ENCODE measurements at places on chromosomes 2 and 18.

DNA sequence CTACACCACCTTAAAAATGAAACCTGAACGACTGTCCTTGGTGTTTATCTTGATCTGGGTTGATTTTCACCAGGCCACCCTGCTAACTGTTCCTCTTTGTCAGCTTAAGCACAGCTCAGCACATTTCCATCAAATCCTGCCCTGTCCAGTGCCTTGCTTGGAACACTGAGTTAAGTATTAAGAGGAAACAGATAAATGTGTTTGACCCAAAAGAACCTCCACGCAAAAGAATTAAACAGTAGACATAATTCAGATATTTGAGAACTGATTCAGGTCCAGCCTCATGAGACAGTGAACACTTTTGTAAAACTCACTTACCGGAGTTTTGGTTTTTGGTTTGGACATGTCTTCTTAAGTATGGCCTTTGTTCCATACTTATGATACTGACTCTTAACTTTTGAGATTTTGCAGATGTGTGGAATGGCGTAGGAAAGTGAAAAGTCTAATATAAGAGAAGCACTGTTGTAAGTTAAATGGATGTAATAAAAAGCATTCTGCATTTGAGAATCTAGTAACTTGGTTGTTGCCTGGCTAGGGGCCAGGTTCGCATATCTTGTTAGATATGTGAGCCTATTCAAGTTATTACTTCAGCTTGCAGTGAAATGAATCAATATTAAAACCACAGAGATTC lies 88.9 kb upstream of the SERPINE2 start:
- DNase-seq: peak; percentile 49

GRCh38 chr18:74869904-74870863 lies 272.5 kb downstream of the ZNF407 start:
- peak; percentile 43 for DNase-seq

DNA sequence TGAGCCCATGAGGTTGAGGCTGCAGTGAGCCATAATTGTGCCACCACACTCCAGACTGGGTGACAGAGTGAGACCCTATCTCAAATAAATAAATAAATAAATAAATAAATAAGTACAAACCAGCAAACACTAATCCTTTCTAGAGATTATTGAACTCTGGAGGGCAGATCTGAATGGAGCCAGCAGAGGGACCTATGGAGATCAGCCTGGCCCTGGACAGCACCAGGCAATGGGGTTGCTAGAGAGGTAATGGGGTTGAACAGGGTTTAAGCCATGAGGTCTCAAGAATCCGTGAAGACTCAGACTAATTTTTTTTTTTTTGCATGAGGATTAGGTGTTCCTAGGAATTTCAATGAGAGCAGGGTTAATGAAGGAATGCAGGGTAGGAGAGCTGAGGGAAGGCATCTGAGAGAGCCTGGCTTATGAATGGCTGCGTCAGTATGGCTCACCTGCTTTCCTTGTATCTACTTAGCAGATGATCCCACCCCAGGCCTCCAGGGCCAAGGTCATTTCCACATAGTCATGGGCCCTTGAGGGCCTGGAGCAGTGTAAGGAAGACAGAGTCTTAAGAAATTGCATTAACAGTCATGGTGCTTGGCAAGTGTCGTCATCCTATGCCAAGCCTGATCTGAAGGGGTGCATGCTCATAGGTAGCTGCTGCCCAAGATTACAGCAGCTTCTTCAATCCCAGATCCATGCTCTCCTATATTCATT lies 34.6 kb upstream of the IL37 start:
- no peak for DNase-seq

GRCh38 chr2:240288087-240288521 lies 147.4 kb upstream of the GPC1 start:
- no peak for DNase-seq

- DNase-seq: no peak
Observed at GRCh38 chr2:88198308-88198707, 28.2 kb downstream of the THNSL2 start.

- DNase-seq: no peak
Observed at GRCh38 chr18:43486462-43486861, 209.2 kb upstream of the SYT4 start.

GRCh38 chr2:150400849-150401248 lies 86.6 kb downstream of the RND3 start:
- no peak for DNase-seq

GRCh38 chr2:165010556-165010955 lies 55.2 kb upstream of the SLC38A11 start:
- DNase-seq: no peak

DNA sequence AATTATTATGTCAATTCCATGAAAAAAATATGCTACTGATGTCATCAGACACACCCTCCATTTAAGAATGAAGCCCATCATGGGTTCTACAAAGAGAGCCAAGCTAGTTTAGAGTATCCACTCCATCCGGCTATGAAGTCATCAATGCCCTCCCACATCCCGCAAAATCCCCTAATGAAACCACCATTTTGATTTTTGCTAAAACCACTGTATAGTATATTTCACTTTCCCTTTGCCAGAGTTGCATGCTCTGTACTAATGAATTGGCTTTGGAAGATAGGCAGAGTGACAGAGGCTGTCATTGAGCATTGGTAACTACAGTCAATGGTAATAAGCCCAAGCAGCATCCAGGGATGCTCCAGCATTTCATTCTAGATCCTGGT lies 118.6 kb downstream of the ANKRD44 start:
- no peak for DNase-seq

- DNase-seq: peak; percentile 72
Observed at GRCh38 chr2:205580212-205580987, 101.9 kb upstream of the NRP2 start.

DNA sequence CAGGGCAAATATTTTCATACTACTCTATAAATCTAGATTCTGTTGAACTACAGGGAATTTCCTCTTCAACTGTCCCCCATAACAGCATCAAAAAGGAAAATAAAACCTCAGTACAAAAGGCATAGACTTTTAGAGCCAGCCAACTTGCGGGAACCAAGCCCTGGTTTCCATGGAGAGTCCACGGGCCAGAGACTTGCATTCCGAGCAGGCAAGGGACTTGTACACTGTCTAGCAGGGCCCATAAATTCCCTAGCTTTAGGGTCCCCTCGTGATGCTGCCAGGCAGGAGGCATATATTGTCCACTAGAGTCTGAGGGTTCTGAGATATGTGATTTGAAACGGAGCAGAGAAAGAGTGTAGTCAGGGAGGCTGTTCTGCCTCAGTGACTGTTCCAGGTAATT lies 153.1 kb upstream of the SLC14A2 start:
- DNase-seq: no peak

GRCh38 chr2:219225350-219225749 lies 4.1 kb downstream of the ATG9A start:
- DNase-seq: no peak

- DNase-seq: no peak
Observed at GRCh38 chr2:181517685-181518301, 60.6 kb downstream of the ITGA4 start.

DNA sequence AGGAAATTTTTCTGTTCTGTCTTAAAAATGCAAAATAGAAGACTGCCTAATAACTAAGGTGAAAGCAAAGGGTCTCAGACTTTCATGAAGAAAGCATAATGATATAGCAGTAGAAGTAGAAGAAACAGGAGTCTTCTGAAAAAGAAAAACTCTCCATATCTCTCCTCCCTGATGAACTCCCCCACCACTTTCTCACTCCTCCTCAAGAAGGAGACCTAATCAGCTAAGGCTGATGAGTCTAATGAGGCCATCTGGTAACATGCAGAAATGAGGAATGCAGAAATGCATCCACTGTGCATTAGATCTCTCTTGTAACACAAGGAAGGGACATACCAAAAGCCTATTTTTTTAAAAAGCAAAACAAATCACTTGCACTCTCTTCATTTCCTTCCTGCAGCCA lies 273.7 kb upstream of the UBE2E3 start:
- no peak for DNase-seq

DNA sequence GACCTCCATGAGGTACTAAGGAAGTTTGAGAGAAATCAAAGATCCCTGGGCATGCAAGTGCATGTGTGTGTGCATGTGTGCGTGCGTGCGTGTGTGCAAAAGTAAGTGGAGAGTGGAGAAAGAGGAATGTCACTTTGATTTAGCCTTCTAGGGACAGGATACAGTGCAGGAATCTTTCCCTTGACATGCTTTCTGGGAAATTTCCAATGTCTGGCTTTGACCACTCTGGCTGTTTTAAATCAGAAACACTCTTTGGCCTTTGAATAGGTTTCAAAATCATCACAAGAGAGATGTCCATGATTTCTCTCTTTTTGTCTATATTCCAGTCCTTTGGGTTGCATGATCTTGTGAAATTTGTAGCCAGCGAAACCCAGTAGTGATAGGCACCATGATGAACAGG lies 162.0 kb downstream of the ALK start:
- no peak for DNase-seq

- peak; percentile 1 for DNase-seq
Observed at GRCh38 chr2:104049438-104049837, 804.5 kb upstream of the POU3F3 start.

- DNase-seq: peak; percentile 29
Observed at GRCh38 chr2:172864182-172864581, 128.5 kb downstream of the RAPGEF4 start.

GRCh38 chr2:217248312-217248935 lies 388.6 kb upstream of the TNP1 start:
- peak; percentile 77 for DNase-seq

GRCh38 chr2:100207411-100207885 lies 65.1 kb upstream of the AFF3 start:
- no peak for DNase-seq

DNA sequence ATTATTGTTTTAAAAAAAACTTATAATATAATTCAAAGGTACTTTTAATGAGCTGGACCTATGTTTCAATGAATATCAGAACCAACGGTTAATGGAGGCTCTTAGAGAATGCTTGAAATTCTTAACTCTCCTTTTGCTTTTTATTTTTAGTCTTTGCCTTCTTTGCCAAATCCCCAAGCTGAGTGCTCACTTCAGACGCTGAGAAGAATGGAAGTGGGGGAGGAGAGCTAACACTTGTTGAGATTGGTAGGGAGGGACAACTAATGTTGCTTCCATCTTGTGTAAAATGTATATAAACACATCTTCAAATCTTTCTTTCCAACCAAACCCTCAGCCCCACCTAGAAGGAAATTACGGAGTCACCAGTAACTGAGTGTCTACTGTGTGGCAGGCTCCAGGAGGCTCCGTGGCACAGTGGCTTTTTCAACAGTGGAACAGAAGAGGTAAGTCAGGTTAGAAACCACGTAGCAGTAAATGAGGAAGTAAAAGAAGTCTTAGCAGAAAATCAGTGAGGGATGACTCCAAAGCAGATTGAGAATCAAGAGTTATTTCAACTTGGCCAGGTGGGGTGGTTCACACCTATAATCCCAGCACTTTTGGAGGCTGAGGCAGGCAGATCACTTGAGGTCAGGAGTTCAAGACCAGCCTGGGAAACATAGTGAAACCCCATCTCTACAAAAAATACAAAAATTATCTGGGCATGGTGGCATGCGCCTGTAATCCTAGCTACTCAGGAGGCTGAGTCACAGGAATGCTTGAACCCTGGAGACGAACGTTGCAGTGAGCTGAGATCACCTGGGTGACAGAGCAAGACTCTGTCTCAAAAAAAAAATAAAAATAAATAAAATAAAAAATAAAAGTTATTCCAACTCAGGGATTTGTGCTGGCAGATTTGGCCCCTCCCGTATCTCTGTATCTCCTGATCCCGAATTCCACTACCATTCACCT lies 45.0 kb upstream of the CREB1 start:
- DNase-seq: no peak

GRCh38 chr2:26588576-26588975 lies 52.6 kb downstream of the CIB4 start:
- DNase-seq: no peak

DNA sequence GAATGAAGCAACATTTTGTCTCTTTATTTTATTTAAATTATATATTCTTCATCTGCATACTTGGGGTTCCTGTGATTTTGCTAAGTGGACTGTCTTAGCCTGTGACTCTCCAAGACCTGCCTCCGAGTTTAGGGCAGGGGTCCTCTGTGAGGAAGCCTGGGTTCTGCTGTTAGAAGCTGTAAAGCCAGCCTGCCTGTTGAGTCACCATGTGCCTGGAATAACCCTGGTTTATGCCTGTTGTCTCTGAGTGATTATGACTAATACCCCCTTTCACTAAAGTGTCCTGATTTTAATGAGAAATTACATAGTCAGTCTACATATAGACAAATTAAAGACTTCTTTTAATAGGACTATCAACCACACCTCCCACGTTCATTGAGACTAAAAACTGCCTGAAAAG lies 369.1 kb downstream of the ZNF521 start:
- DNase-seq: peak; percentile 32

DNA sequence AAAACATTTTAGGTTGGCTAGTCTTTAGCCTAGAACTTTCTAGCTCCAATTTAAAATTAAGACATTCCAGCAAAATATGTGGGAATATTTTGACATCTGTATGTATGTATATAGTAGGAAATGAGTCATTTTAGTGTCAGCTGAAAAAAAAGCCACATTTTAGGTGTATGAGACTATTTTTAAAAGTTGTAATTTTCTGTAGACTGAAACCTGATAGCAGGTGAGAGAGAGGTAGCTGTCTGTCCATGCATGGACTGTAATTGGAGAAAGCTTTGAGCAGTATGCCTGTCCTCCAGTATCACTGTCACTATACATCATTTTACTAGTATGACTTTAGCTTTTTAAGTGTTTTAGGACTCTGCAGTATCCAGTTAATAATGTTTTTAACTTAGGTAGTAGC lies 26.1 kb upstream of the PPP1R1C start:
- peak; percentile 33 for DNase-seq

GRCh38 chr2:165847001-165847400 lies 53.0 kb upstream of the GALNT3 start:
- DNase-seq: no peak

DNA sequence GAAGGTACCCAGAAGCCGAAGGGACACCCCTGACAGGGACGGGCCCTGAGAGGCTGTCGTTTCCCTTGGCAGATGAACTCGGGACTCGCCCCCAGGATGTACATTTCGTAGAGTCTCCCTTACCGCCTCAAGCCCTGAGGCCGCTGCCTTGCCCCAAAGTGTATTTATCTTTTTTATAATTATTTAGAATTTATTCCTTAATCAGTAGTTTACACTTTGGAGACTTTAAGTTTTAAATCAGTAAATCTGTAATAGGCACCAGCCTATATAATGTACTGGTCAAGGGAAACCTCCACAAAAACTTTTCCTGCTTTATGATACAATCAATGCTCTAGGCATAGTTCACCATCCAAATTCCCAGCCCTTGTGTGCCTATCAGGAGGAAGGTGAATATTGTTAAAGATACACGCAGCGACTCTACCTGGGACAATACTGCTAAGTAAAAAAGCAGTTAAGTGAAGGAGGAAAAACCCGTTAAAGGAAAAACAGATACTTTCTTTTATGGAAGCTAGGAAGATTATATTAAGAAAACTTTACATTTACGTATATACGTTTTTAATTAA lies 848 bp downstream of the VRK2 start:
- no peak for DNase-seq

DNA sequence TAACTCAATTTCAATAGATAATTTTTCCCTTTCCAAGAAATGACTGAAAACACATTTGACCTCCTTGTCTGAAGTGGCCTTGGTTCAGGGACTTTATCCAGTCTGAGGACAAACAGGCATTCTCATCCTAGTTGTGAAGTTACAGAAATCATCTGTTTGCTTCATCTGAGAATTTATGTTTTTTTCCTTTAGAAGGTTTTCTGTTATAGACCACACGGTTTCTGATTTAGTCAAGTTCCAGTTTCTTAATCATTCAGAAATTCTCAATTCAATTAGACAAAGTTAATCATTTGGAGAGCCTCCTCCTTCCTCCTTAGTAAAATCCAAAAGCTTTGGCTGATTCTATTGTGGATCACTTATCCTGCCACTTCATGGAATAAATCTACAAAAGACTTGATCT lies 60.9 kb downstream of the ICOS start:
- DNase-seq: no peak

Data from fibroblast of skin of back (primary cell).